ENCODE measurements at places on chromosomes 5 and 9. TPM values are rescaled to one million over a fixed set of nuclear protein-coding genes. Genes with fewer than 3 reads are reported as not detected.

DNA sequence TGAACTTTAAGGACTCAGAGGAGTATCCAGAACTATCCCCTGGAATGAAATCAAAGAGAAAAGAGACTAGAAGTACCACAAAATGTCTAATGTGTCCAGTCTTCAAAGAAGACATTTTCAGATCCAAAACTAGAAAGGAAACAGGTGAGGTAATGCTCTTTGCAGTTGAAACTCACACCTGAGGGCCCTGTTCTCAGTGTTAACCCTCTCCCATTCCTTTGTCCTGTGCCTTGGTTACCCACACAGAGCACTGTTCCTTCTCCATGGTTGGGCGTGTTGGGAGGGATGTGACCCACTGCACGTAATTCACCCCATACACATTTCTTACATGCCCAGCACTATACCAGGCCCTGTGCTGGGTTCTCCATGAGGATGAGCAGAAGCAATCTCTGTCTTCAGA is 21.3 kb downstream of the MSANTD3 start:
- H3K27me3 ChIP-seq: no peaks in the 10 kb centered on the region
- H3K4me1 ChIP-seq: no peaks in the 10 kb centered on the region
- no peak overlapping the region for H3K4me3 ChIP-seq
- no peak overlapping the region for H3K27ac ChIP-seq
- no peak for DNase-seq

- H3K27ac ChIP-seq: no peak within 1 kb of the TSS
- H3K4me3 ChIP-seq: no peak within 1 kb of the TSS
- H3K36me3 ChIP-seq: peaks cover 17% of the 10 kb centered on the region
- no peaks in the 10 kb centered on the region for H3K27me3 ChIP-seq
- H3K4me1 ChIP-seq: no peaks in the 10 kb centered on the region
- no peak for DNase-seq
These were observed at the start of gene C9orf153 for GRCh38 chr9:86259557-86259956. TSS of gene C9orf153 (minus strand) at chr9:86259657. CDS start at chr9:86229603, 30,054 bp downstream.

- H3K4me3 ChIP-seq: no peak overlapping the region
- DNase-seq: no peak
- H3K27me3 ChIP-seq: no peaks in the 10 kb centered on the region
- peaks cover 5% of the 10 kb centered on the region for H3K4me1 ChIP-seq
- no peak overlapping the region for H3K27ac ChIP-seq
These were observed 20.8 kb downstream of the SARDH start for GRCh38 chr9:133717113-133718031.

FGF18 gene
- 0.33 TPM for total RNA-seq

DNA sequence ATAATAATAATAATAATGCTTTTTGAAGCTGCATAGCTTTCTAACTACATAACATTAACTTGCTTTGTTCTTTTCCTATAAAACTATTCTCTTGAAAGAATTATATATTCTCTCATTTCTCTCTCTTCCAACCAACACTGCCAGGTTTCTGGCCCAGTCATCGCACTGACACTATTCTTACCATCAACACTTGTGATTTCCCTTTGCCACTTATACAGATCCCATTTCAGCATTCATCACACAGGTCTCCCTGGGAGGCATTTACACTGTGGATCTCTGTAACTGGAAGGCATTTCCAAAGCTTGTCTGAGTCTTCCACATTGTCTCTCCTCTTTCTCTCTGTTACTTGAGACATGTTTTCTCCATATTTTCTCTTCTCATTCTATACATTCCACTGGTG is 777.8 kb upstream of the ACO1 start:
- no peaks in the 10 kb centered on the region for H3K4me1 ChIP-seq
- DNase-seq: no peak
- H3K27ac ChIP-seq: no peak overlapping the region
- no peak overlapping the region for H3K4me3 ChIP-seq
- no peaks in the 10 kb centered on the region for H3K36me3 ChIP-seq

- peak overlapping the region; percentile 65 for H3K4me3 ChIP-seq
- H3K27me3 ChIP-seq: no peaks in the 10 kb centered on the region
- H3K4me1 ChIP-seq: peaks cover 43% of the 10 kb centered on the region
- DNase-seq: no peak
These were observed 73.2 kb downstream of the PIK3R1 start for GRCh38 chr5:68288707-68289134.

GRCh38 chr9:2745560-2746380 is 28.5 kb downstream of the KCNV2 start:
- H3K36me3 ChIP-seq: no peaks in the 10 kb centered on the region

PCDHGC3 gene
- not detected for total RNA-seq

GRCh38 chr5:112907166-112907631 is 14.8 kb downstream of the REEP5 start:
- peaks cover 4% of the 10 kb centered on the region for H3K4me1 ChIP-seq
- peaks cover 39% of the 10 kb centered on the region for H3K36me3 ChIP-seq
- no peaks in the 10 kb centered on the region for H3K27me3 ChIP-seq
- H3K27ac ChIP-seq: no peak overlapping the region
- DNase-seq: no peak
- no peak overlapping the region for H3K4me3 ChIP-seq

- H3K27me3 ChIP-seq: peaks cover 2% of the 10 kb centered on the region
These were observed 44.2 kb downstream of the IL31RA start for GRCh38 chr5:55895346-55895745.

ZNF462 gene
- 1.3 TPM for total RNA-seq

C5orf52 gene
- total RNA-seq: not detected

FGFR4 gene
- total RNA-seq: 2.8 TPM

DNA sequence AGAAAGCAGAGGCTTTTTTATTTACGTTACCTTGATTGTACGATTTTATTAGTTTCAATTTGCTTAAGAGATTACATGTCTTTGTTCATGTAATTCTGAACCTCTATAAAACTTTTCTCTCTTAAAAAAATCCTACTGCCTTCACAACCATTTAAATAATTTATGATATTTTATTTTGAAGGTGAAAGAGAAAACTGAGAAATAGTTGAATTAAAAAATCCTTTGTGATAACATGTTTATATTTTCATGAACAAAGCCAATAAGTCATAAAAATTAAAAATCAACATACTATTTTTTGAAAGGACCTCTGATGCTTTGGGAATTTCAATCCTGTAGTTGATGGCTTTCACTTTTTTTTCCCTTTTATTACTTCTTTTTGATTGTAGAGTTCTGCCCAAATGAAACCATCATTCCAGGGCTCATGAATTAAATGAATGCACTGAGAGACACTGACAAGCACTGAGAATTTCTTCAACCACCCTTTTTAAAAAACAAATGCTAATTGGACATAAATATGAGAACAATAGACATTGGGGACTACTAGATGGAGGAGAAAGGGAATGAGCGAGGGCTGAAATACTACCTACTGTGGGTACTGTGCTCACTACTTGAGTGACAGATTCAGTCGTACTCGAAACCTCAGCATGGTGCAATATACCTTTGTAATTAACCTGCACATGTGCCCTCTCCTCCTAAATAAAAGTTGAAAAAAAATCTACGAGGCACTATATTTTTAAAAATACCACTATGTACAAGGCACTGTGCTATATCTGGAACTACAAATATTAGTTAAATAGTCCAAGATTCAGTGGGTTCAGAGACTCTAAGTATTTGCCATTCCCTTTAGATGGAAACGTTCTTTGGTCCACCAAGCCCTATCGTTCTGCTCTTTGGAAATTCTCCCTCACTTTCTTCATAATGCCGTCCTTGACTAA is 5.9 kb downstream of the CDKN2A start:
- no peak overlapping the region for H3K27ac ChIP-seq
- H3K4me3 ChIP-seq: no peak overlapping the region
- DNase-seq: no peak

C9orf50 gene
- total RNA-seq: not detected

DNA sequence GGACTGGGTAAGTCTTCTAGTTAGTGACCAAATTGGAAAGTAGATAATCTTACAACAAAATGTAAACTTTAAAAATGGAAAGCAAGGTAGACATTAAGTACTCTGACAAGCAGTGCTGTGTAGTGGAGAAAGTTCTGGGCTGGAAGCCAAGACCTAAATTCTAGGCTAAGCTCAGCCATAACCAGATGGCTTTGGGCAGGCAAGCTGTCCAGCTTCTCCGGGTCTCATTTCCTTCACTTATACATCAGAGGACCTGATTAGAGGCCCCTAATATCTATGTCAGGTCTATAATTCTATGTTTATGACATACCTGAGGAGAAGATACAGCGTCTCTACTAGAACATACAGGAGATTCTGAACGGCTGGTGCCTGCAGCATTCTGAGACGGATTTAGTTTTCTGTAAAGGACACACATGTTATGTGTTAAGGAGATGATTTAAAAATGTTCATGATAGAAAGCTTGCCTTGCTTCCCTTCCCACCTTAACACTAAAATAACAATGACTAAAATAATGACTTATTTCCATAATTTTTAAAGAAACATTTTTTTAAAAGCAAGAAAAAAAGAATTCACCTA is 61.2 kb downstream of the ELL2 start:
- H3K4me3 ChIP-seq: no peak overlapping the region
- no peaks in the 10 kb centered on the region for H3K27me3 ChIP-seq
- H3K36me3 ChIP-seq: peaks cover 8% of the 10 kb centered on the region
- DNase-seq: no peak
- H3K27ac ChIP-seq: no peak overlapping the region

DNA sequence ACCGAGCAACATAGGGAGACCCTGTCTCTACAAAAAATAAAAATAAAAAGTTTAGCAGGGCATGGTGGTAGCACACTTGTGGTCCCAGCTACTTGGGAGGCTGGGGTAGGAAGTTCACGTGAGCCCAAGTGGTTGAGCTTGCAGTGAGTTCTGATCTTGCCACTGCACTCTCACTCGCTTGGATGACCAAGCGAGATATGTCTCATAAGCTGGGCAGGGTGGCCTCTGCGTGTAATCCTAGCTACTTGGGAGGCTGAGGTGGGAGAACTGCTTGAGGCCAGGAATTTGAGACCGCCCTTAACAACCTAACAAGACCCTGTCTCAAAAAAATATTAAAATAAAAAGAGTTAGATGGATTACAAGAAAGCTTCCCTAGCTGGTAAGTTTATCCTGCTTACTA is 32.5 kb downstream of the RASA1 start:
- no peak overlapping the region for H3K4me3 ChIP-seq
- H3K4me1 ChIP-seq: peaks cover 18% of the 10 kb centered on the region
- no peak for DNase-seq
- H3K27ac ChIP-seq: no peak overlapping the region
- H3K36me3 ChIP-seq: peaks cover 14% of the 10 kb centered on the region

GRCh38 chr9:95771556-95772246 is 103.8 kb upstream of the ERCC6L2 start:
- H3K4me3 ChIP-seq: no peak overlapping the region
- peaks cover 15% of the 10 kb centered on the region for H3K27me3 ChIP-seq
- peaks cover 5% of the 10 kb centered on the region for H3K4me1 ChIP-seq
- DNase-seq: no peak

RECK gene
- 9.8 TPM for total RNA-seq

DNA sequence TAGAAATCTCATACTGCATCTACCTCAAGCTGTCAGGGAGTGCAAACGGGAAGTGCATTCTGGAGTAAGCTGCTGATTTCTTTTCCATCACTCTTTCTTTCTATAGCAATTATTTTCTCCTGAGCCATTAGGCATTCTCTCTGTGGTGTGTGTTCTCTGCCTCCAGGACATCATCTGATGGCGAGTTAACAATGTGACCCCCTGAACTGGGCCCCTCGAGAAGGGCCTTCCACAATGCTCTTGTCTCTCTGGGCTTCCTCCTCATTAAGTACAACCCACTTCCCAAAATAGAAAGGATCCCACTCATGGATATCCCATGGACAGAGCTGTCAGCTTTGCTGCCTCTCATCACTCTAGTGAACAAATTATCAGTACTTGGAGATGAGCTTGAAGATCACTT is 96.7 kb upstream of the PRRC1 start:
- no peaks in the 10 kb centered on the region for H3K36me3 ChIP-seq
- no peak overlapping the region for H3K4me3 ChIP-seq
- DNase-seq: no peak
- no peaks in the 10 kb centered on the region for H3K27me3 ChIP-seq
- H3K27ac ChIP-seq: no peak overlapping the region

PCDHB4 gene
- total RNA-seq: not detected

IL33 gene
- total RNA-seq: not detected

IGFBPL1 gene
- not detected for total RNA-seq

GRCh38 chr9:34413231-34413852 is 36.6 kb upstream of the MYORG start:
- no peak overlapping the region for H3K27ac ChIP-seq
- no peaks in the 10 kb centered on the region for H3K27me3 ChIP-seq
- peak; percentile 23 for DNase-seq
- H3K36me3 ChIP-seq: no peaks in the 10 kb centered on the region
- H3K4me1 ChIP-seq: no peaks in the 10 kb centered on the region

DNA sequence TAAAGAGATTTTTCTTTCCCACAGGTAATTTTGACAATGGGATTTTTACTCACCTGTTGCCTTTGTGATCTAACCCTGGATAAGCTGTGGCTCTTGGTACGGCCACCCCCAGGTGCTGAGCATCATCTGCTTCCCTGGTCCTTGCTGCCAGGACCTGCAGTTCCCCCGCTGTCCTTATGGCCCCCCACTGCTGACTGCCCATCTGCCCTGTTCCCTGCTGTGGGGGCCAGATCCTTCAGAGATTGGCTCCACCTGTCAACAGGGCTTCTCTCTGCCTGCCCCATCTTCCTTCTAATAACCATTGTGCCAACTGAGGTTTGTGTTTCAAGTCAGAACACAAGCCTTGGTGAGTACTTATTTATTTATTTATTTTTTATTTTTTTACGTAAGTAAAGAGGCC is 183.3 kb downstream of the MAPKAP1 start:
- no peak for DNase-seq
- H3K27me3 ChIP-seq: no peaks in the 10 kb centered on the region
- H3K27ac ChIP-seq: no peak overlapping the region

DNA sequence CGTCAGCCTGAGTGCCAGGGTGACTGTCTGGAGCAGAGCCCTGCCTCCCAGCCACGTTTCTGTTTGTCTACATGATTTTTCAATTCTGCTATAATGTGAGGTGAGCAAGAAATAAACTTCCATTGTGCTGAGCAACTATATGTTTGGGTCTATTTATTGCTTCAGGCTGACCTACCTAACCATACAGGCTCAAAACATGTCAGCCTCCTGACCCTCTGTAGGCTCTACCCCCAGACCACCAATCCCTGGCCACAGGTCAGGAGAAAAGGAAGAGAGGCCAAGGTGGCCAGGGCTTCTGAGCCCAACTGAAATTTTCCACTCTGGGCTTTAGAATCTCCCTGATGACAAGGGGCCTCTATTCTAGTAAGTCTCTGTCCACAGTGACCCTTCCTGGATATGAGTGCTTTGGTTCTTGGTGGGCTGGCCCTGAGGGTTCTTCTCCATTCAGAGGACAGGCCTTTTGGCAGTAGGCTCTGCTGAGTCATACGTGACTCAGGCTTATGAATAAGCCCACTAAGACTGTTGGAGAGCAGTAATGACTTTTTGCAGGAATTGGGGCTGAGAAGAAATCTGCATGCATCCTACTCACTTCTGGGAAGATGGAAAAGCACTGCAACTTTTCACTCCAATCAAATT is 117.2 kb upstream of the TBCA start:
- no peaks in the 10 kb centered on the region for H3K4me1 ChIP-seq
- H3K36me3 ChIP-seq: no peaks in the 10 kb centered on the region
- DNase-seq: no peak
- no peaks in the 10 kb centered on the region for H3K27me3 ChIP-seq
